ENCODE measurements at places on chromosomes 3 and 15. TPM values are rescaled to one million over a fixed set of nuclear protein-coding genes. Genes with fewer than 3 reads are reported as not detected.

DNA sequence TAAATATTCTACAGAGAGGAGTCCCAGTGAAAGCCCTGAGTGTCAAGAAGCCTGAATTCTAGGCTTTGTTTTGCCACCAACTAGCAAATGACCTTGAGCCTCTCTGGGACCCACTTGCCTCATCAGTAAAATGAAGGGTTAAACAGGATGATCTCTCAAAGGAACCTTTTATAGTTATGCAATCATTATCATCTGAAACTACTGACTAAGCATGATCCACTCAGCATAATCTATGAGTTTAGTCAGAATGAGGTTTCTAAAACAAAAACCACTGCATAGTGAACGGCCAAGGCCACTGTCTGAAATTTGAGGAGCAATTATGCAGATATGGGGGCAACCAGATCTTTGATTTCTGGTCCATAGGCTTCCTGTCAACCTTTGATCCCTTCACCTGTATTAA lies 319.0 kb downstream of the MECOM start:
- DNase-seq, result no peak

DNA sequence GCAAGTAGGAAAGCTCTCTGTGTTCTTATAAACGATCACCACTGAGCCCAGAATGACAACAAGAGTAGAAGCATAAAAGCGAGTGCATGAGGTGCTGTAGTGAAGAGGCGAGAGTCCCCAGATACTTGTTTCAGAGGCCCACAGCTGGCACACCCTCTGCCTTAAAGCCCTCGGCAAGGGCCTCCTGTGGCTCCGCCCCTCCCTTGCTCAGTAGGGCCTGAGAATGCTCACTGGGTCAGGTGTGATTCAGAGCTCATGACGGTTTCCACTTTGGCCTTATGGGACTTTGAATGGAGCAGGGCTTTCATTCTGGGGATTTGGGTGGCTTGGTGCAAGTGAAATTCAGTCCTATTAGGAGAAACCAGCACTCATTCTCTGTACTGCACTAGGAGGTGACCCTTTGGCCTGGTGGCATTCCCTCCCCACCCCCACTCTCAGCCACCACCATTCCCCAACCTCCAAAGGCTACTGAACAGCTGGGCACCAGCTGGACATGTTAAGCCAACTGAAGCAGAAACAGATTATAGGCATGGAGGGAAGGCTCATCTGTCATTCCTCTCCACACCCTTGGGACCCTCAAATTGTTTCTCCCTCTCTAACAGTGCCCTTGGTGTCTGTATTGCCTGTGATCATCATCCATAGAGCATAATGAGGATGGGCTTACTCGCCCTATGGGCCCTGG lies 109.6 kb upstream of the CTDSPL start:
- DNase-seq, result no peak

Gene LRRC34
- total RNA-seq, result 4.7 TPM

Gene ARHGEF26
- total RNA-seq, result 0.12 TPM

GRCh38 chr3:165895919-165896318 lies 58.7 kb upstream of the BCHE start:
- no peak for DNase-seq

DNA sequence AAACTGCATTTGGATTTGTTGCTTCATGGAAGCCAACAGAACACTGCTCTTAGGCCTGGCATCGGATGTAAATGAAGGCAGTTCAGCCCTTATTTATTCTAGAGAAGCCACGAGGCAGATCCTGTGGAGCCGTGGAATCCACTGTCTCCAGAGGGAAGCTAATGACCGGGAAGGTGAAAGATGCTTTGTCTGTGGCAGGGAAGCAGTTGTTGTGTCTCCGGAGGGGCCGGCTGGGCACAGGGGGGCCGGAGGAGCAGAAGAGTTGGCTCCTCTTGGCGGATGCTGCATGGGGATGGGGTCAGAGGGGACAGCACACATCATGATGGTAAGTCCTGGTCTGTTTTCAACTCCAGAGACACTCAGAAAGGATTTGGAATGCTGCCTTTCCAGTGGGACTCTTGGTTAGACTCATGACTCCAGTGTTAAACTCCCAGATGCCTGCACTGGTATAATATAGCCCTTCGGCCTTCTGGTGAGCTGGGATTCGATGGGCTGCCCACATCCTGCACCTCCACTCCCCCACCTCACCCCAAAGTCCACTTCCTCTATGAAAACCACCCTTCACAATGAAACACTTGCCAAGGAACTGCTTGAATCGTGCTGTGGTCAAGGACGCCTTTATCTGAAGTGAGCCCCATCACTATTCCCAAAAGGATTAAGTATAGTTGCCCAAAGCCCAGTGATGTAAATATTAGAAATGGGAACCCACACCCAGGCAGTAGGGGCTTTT lies 33.6 kb downstream of the TPM1 start:
- DNase-seq, result no peak

DNA sequence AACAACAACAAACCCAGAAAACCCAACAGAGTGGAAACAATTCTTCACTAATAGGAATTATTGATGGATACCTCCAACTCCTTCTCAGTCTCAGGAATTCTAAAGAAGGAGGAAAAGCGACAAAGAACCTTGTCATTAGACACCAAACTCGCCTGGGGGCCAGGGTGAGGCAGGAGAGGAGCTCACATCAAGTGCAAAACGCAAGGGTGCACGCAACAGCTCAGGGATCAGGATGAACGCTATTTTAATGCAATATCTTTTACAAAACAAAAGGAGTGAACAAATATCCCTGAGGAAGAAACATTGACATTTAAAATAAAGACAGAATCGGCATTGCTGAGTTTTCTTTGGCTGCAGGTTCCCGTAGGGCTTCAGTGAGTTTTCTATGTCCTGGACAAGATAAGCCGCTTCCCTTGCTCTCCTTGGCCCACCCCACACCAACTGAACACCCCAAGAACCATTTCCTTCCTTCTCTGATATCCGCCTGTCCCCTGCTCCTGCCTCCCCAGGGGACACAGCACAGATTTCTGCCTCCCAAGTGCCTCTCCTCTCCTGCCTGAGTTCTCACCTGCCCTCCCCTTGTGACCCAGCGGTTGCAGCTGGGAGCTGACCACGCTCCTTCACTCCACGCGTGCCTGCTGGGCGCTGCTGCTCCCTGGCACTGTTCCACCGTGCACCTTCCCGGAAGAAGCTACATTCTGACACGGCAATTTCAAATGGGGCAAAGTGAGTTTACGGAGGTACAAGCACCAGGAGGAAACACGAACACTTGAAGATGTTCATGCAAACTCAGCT lies 63.0 kb downstream of the ATP10A start:
- DNase-seq, result no peak

DNA sequence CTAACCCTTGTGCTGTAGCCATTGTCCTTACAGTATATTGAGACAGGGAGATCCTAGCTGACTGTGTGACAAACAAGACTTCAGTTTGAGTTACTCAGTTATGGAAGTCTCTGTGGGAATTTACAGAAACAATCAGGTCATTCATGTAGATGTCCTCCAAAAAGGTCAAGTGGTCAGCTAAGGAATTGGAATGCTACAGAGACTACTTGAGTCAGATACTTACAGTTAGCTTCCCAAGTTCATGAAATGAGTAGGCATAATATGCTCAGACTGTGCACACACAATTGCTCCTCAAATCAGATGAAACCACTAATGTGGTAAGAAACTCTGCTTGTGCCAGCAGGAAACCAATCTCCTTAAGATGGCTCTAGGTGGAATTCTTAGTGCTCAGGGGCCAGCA lies 985.7 kb downstream of the NSUN3 start:
- no peak for DNase-seq

DNA sequence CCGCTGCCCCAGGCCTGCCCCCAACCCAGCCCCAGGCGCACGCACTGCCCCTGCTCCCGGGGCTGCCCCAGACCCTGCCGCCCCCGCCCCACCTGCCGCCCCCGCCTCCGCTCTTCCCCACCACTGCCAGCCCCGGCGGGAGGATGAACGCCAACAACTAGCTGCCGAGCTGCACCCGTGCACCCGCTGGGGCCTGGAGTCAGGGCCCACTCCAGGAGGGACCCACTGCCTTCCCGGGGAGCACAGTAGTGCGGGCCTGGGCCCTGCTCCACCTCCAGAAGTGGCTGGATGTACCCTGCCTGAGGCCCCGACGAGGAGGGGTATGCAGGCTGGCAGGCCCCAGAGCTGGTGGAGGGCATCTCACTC lies 10.9 kb downstream of the ZBTB47 start:
- no peak for DNase-seq

GRCh38 chr3:73727117-73727821 lies 102.5 kb upstream of the PDZRN3 start:
- no peak for DNase-seq

DNA sequence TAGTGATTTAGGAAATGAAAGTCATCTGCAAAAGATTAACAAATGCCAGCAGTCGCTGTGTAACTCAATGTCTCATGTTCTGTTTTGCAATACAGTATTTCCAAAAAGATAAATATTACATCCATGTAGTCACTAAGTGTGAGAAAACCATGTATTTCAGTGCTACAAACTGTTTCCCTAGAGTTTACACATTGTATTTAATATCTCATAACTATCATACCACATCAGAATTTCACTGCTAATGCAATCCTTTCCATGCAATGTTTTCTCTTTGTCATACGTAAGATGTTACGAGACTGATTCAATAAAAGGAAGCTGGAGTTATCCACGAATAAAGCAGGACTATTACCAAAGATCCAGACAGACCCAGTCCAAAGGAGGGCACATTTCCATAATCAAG lies 269.4 kb downstream of the GBE1 start:
- DNase-seq, result no peak

DNA sequence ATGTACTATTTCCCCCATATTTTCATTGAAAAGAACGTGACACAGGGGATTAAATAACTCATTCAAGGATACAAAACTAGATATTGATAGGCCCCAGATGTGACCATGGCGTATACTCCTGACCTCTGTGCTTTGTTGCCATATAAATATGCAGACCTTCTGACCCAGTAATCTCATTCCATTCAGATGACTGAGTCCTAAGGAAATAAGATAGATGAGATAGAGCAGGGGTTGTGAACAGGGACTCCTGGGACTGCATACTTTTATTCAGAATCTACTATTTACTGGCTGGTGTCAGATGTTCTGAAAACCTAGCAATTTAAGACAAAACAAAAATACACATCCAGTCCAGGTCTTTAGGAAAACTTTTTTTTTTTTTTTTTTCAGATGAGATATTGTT lies 139.2 kb upstream of the MANF start:
- DNase-seq, result no peak

GRCh38 chr3:79187426-79187825 lies 580.4 kb downstream of the ROBO1 start:
- no peak for DNase-seq

DNA sequence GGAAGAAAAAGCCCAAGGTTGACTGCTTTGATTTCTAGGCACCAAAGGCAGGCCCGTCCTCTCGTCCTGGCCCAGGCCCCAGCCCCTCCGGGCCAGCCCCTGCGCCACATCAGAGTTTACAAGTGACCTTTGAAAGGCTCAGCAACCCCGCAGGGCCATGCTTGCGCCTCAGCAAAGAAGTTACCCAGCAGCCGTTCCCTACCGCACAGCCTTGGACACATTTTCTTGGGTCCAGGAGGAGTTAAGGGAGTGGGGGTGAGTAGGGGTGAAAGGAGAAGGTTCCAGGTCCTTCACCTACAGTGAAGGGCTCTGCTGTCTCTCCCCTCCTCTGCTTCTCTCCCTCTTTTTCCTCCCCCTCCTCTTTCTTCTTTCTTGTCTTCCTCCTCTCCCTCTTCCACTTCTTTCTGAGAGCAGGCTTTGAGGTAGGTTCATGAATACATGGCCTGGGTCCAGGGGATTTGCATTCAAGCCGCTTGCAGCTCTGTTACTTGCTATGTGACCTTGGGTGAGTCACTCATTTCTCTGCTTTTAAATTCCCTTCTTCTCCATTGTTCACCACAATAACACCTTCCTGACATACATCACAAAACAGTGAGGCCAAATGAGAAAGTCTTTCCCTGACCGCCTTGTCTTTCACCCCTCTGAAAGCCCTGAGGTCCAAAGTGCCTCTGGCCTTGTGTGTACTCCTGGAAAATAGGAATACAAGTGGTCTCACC lies 223.3 kb upstream of the TPRG1 start:
- DNase-seq, result no peak

GRCh38 chr3:68912376-68912775 lies 20.0 kb downstream of the TAFA4 start:
- no peak for DNase-seq

GRCh38 chr3:9173445-9173844 lies 76.0 kb downstream of the SRGAP3 start:
- DNase-seq, result no peak

DNA sequence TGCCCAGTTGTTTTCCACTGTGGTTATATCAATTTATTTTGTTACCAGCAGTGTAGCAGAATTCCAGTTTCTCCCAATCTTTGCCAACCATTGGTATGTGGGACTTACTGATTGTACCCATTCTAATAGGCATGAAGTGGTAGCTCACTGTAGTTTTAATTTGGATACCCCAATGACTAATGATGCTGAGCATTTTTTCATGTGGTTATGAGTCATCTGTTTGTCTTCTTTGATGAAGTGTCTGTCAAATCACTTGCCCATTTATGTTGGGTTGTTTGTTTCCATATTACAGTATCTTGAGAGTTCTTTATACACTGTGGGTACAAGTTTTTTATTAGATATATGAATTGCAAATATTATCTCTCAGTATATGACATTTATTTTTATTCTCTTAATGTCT lies 644.3 kb downstream of the NR2F2 start:
- no peak for DNase-seq

DNA sequence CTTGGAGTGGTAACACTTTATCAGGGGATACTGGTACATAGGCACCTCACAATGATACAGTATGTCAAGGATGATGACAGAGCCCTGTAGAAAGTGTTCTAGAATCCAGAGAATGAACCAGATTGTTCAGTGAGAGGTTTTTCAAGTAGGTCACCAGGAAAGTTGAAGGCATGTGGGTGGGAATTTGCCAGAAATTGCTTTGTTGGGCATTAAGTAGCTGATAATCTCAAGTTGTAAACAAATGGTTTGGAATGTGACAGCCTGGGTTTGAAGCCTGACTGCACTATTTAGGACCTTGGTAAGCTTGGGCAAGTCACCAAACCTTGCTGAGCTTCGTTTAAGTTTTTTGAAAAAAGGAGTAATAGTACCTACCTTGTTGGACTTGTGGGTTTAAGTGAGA lies 12.5 kb downstream of the SLC35G2 start:
- DNase-seq, result no peak

Gene ATG3
- 69.1 TPM for total RNA-seq

Gene TERC
- total RNA-seq, result not detected

DNA sequence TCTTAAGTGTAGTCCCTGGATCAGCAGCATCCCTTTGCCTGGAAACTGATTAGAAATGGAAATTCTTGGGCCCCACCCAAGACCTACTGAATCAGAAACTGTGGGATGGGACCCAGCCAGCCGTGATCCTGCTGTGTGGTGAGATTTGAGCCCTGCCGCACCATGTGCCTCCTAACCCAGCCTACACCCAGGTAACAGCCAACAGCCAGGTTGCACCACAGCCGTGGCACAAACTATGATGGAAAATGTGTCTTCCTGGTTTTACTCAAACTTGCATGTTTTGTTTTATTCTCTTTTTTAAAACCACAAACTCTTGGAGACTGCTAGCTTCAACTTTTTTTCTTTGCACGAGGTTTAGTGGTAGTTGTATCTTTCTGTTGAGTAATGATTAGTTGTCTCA lies 2.6 kb downstream of the LIMD1 start:
- DNase-seq, result peak; percentile 71
